ENCODE measurements at places on chromosomes 6 and 20.

DNA sequence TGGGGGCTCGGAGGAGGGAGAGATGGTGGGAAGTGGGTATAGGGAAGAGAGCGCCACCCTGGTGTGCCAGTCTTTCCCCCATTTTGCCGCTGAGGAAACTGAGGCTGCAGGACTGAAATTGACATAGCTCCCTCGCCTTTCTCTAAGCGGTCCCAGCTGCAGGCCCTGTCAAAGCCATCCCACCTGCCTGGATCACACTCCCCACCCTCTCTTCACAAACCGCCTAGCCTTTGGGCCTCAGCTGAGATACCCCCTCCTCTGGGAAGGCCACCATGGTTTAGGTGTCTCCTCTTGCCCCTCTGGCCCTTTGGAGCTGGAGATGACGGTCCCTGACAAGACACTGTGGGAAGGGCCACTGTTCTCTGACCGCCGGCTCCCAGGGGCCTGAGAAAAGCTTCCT, 16.9 kb downstream of the SRC start:
- no peak for DNase-seq

DNA sequence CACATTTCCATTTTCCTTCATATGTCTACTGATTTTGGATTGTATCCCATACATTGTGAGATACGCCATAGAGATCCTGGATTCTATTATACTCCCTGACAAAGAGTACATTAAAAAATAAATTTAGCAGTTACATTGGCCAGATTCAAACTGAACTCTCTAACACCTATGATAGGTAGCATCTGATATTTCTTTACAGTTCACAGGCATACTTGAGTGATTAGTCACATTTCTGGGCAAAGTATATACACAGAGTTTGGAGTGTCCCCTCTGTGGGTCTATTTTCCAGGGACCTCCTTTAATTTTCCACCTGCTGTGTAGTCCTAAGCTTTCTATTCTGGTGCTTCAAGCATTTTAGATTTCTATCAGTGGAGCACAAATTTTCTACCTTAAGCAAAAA, 96.4 kb downstream of the TBC1D32 start:
- DNase-seq, result no peak

DNA sequence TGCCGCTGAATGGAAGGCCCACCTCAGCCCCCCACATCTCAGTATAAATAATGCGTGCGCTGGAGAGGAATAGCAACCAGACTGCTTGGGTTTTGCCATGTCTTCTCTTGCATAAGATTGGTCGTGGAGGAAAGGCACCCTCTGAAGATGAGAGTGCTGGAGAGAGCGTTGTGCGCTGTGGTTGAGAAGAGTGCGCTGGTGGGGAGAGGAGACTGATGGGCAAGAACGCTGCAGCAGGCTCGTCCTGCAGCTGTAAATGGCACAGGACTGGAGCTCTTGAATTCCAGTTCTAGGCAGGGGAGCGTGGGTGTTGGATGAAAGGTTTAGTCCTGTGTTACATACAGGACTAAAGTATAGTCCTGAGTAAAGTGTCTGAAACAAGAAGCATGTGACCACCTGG, 51.5 kb downstream of the RPRD1B start:
- DNase-seq, result no peak

DNA sequence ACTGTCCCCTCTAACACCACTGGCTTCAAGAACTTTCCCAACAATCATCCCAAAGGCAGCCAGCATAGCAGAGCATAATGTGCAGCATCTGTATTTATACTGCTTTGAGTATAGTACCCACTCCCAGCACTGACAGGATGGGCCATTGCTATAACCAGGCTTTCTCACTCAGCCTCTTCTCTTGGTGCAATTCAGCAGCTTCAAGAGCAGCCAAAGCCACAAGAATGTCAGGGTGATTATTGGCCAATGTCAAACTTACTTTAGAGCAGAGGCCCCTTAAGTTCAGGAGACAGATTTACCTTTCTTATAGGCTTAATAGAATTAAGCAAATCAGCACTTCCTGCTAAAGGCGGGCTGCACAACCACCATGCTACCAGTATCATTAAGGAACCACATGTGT, 232.4 kb upstream of the RSPO3 start:
- no peak for DNase-seq

DNA sequence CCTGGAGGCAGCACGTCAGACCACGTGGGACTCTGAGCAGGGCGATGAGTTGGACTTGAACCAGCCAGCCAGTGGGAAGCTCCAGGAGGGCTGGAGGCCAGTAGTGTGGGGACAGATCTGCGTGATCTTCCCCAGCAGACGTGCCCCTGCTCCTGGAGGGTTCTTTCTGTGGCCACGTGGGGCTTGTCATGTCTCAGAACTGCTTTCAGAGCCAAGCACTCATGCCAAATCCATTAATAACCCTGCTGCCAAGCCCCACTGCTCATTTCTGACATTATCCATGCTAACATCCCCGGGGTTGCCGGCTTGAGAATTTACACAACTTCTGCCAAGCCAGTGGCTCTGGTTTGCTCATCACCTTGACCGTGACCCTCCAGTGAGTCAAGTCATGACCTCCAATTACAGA, 38.3 kb downstream of the SIRPA start:
- DNase-seq, result no peak

GRCh38 chr6:48429021-48429420, 318.0 kb upstream of the PTCHD4 start:
- no peak for DNase-seq

- no peak for DNase-seq
Observed at GRCh38 chr20:11451793-11452291, 465.9 kb upstream of the BTBD3 start.

DNA sequence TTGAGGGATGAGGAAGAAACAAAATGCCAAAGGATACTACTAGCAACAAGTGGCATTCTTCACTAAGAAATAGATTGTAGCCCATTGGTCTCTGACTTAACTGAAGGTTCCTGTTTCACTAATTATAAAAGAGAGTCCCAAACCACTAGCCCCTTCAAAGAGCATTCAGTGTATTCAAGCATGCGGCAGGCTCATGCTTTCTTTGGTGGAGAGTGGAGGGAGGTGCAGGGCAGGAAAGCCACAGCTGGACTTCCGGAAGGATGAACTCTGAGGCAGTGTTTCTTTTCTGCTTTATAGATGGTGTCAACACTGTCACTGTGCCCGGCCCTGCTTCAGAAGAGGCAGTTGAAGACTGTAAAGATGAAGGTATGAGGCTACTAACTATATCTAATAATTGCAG, 636.1 kb downstream of the KIF16B start:
- DNase-seq, result no peak

- no peak for DNase-seq
Observed at GRCh38 chr20:51327251-51327841, 215.2 kb downstream of the NFATC2 start.

- no peak for DNase-seq
Observed at GRCh38 chr6:28900577-28901256, 23.1 kb downstream of the TRIM27 start.

- DNase-seq, result no peak
Observed at GRCh38 chr6:36820700-36821580, 18.3 kb downstream of the CPNE5 start.

DNA sequence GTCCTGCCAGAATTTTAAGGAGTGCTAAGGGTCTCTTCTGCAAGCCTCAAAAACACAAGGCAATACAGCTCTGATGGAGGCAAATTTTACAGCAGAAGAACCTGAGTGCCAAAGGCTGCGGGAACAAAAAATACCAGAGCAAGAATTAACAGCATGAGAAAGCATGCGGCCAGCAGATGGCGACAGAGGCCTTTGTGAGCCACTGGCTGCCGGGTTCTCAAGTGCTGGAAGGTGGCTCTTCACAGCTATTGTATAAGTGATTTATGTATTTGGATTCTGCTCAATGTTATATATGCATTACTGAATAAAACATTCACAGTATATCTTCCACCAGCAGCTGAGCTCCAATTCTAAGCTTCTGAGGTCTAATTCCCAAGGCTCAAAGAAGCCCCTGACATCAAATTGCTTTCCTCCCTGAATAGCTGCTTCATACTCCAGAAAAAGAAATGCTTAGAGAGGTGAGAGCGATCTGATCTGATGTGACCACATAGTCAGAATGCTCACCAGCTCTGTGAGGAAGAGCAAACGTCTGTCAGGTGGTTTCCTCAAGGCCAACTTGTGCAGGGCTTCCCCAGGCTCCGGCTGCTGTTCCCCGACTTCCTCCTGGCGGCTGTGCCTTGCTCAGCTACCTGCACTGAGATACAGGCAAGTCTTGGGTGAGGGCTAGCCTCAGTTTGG, 58.6 kb downstream of the PPP1R3G start:
- peak; percentile 80 for DNase-seq

- no peak for DNase-seq
Observed at GRCh38 chr6:159431750-159432149, 261.3 kb downstream of the SOD2 start.

GRCh38 chr20:16216227-16216913, 356.9 kb downstream of the KIF16B start:
- DNase-seq, result no peak

- DNase-seq, result no peak
Observed at GRCh38 chr6:161622779-161623178, 348.9 kb upstream of the AGPAT4 start.

DNA sequence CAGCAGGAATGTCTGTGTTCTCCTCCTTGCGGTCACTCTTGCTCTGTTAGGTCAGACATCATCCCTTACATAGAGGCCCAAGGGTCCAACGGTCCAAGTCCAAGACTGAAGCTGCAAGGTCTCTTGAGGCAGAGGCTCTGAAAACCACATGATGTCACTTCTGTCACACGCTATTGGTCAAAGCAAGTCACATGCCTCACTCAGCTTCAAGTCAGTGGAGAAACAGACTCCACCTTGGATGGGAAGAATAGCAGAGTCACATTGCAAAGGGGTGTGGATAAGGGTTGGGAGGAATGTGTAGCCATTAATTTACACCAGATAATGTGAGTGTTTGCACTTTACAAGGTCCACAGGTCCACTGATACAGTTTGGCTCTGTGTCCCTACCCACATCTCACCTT, 17.5 kb downstream of the SLC52A3 start:
- DNase-seq, result no peak

- no peak for DNase-seq
Observed at GRCh38 chr20:35274172-35275092, 3.5 kb downstream of the MMP24OS start.

GRCh38 chr6:3535033-3535775, 78.4 kb upstream of the SLC22A23 start:
- no peak for DNase-seq

DNA sequence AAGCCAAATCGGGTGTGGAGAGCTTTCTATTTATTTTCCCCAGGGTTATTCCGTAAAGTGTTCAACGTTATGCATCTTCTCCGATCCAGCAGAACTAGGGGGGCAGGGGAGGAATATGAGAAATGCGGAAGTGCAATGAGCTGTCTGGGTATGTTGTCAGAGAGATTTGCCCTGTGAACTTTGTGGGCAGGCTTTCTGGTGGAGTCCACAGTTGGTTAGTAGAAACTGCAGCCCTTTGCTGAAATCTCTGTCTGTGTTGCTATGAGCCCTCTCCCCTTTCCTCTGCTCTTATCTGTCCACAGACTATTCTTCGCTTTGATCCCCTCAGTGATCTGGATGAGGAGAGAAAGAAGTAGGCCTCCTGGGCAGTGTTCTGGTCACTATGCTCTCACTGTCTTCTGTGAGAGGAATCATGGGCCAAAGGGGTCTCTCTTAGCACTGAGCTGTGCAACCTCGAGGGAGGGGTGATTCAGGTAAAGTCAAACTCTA, 158.9 kb upstream of the FUT9 start:
- DNase-seq, result no peak

- no peak for DNase-seq
Observed at GRCh38 chr6:16718356-16718755, 42.9 kb downstream of the ATXN1 start.

- no peak for DNase-seq
Observed at GRCh38 chr6:78253618-78254017, 600.8 kb downstream of the MEI4 start.

DNA sequence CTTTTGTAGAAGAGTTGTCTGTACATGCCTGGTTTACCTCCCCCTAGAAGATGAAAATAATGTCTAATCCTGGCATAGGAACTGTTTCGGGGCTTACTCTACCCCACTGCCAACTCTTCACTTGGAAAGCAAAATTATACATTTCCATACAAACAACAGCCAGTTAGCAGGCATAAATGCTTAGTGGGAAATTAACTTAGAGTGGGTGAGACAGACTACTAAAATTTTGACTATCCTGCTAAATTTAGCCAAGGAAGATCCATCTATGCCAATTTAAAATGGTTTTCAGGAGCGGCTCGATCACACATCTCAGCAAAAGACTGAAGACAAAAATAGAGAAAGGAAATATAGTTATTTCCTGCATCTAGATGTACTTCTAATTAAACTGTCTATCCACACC, 221.2 kb downstream of the TPBG start:
- no peak for DNase-seq

GRCh38 chr6:44655412-44656342, 268.2 kb downstream of the CDC5L start:
- peak; percentile 73 for DNase-seq

- DNase-seq, result peak; percentile 68
Observed at GRCh38 chr6:20212392-20213111, at the start of gene MBOAT1. MBOAT1 (minus strand) TSS chr6:20212469; CDS start chr6:20212234, 235 bp downstream.

DNA sequence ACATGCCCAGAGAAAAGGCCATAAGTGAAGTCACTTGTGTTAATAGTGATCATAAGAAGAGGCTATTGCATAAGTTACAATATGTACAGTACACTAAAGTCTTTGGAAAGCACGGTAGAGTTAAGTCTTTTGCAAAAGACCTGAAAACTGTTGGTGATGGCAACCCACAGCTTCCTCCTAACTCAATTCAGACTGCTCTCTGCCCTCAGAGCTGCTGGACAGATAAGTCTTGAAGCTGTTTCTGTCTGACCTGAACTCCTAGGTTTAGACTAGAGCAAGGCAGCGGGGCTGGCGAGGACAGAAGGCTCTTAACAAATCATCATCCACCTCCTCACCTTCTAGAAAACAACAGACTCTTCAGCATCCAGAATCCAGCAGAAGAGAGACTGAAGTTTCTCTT, 125.4 kb downstream of the CD24 start:
- no peak for DNase-seq

DNA sequence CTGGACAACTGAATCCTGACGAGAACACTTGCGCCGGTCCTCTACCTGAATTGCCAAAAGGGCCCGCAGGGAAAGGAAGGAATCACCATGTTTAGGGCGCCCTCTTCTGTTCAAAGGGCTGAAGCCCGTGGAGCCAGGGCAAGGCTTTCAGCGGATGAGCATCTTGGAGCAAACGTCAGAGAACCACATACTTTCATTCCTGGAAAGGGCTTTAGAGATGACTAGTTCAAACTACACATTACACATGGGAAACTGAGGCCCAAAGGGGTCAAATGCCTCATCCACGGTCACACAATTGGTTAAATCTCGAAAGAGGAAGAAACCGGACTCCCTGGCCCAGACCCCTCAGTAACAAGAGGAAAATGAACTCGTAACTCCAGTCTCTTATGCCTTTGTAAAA, 11.5 kb upstream of the ZNF133 start:
- DNase-seq, result peak; percentile 61
